Psoas muscle (tissue), 8 donors: ENCODE measurements at places on chromosomes 1 and 21. TPM values are rescaled to one million over a fixed set of nuclear protein-coding genes. Genes with fewer than 3 reads are reported as not detected.
A peak's percentile ranks its signal among the peaks of the same experiment; 100 is the strongest.

MATN1 gene
- total RNA-seq: not detected

GRCh38 chr1:244603498-244603897, 49.4 kb upstream of the DESI2 start:
- H3K4me1 ChIP-seq: no peaks in the 10 kb centered on the region
- no peak for DNase-seq
- no peaks in the 10 kb centered on the region for H3K27me3 ChIP-seq
- no peak overlapping the region for H3K27ac ChIP-seq

DNA sequence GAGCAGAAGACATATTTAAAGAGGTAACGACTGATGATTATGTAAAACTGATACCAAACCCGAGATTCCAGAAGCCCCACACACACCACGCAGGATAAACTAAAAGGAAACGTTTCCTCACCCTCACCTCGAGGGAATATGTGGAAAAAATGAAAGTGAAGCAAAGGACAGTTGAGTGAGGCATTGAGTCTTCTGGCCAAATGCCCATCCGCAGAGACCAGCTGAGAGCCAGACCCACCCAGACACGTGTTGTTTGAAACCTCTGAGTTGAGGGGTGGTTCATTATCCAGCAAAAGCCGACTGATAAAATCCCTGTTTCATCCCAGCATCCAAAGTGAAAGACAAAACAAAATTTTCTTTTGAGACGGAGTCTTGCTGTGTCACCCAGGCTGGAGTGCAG, 29.6 kb upstream of the PCBP3 start:
- H3K4me3 ChIP-seq: no peak overlapping the region
- H3K27ac ChIP-seq: no peak overlapping the region
- peaks cover 81% of the 10 kb centered on the region for H3K27me3 ChIP-seq
- no peaks in the 10 kb centered on the region for H3K36me3 ChIP-seq
- H3K4me1 ChIP-seq: no peaks in the 10 kb centered on the region
- DNase-seq: no peak

OR2L13 gene
- total RNA-seq: not detected

- H3K27ac ChIP-seq: no peak overlapping the region
- no peak for DNase-seq
- H3K27me3 ChIP-seq: no peaks in the 10 kb centered on the region
- H3K36me3 ChIP-seq: no peaks in the 10 kb centered on the region
- no peaks in the 10 kb centered on the region for H3K4me1 ChIP-seq
These were observed 105.1 kb downstream of the LRIG2 start for GRCh38 chr1:113178106-113178505.

DNA sequence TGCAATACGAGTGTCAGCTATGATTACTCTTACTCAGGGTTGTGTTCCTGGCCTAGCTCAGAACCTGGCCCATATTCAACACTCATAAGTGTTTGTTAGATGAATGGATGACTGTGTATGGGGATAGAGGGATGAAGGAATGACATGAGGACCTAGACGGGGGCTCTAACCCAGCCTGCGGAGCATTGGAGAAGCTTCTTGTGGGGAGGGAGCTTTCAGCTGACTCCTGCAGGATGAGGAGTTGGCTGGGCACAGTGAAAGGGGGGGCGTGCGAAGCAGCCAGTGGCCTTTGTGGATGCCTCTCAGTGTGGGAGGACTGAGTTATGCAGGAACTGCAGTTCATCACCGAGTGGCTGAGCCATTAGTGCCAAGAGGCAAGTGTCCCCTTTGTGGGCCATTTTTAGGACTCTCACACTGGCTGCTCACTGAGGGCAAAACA, 1.2 kb upstream of the EXTL1 start:
- H3K27ac ChIP-seq: peak overlapping the region; percentile 73
- H3K4me1 ChIP-seq: peaks cover 45% of the 10 kb centered on the region
- no peak for DNase-seq
- no peak overlapping the region for H3K4me3 ChIP-seq
- no peaks in the 10 kb centered on the region for H3K27me3 ChIP-seq

SHISAL2A gene
- 0.61 TPM for total RNA-seq

GRCh38 chr1:15958111-15958510, 17.8 kb downstream of the ZBTB17 start:
- DNase-seq: no peak
- H3K4me3 ChIP-seq: no peak overlapping the region
- no peaks in the 10 kb centered on the region for H3K27me3 ChIP-seq
- no peak overlapping the region for H3K27ac ChIP-seq

DNA sequence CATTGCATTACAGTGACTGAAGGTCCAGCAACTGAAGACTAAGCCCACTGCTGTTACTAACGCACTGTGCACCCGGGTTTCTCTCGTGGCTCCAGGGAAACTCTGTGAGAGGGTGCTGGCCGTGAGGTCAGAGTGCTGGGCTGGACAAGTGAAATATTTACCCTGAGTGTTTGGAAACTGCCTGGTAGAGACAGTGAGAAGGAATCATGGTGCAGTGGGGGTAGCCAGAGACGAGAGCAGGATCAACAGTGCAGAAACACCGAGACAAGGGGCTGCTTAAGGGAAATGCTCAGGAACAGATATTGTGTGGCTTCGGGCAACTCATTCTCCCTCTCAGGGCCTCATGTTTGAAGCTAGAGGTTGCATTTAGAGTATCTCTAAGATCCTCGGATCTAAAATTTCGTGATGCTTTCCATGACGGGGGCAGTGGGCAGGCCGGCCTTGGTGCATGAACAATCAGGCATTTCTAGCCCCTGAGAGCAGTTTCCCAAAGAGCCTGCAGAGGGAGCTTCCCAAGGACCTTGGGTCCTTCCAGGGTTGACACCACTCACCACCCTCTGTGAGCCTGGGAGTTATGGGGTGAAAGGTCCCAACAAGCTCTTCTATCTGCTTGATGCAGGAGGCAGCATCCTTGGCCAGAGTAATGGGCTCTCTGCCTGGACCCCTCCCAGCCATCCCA, 9.7 kb downstream of the CD2 start:
- no peak overlapping the region for H3K27ac ChIP-seq
- H3K36me3 ChIP-seq: no peaks in the 10 kb centered on the region
- DNase-seq: no peak
- no peaks in the 10 kb centered on the region for H3K4me1 ChIP-seq

CD247 gene
- 0.18 TPM for total RNA-seq

POFUT2 gene
- total RNA-seq: 13.9 TPM

C1orf74 gene
- total RNA-seq: 1.2 TPM

- no peaks in the 10 kb centered on the region for H3K36me3 ChIP-seq
- peak; percentile 21 for DNase-seq
- no peaks in the 10 kb centered on the region for H3K27me3 ChIP-seq
- H3K4me3 ChIP-seq: no peak overlapping the region
- H3K27ac ChIP-seq: no peak overlapping the region
These were observed 57.4 kb downstream of the ZNF648 start for GRCh38 chr1:182003953-182004586.

PRR9 gene
- not detected for total RNA-seq

DNA sequence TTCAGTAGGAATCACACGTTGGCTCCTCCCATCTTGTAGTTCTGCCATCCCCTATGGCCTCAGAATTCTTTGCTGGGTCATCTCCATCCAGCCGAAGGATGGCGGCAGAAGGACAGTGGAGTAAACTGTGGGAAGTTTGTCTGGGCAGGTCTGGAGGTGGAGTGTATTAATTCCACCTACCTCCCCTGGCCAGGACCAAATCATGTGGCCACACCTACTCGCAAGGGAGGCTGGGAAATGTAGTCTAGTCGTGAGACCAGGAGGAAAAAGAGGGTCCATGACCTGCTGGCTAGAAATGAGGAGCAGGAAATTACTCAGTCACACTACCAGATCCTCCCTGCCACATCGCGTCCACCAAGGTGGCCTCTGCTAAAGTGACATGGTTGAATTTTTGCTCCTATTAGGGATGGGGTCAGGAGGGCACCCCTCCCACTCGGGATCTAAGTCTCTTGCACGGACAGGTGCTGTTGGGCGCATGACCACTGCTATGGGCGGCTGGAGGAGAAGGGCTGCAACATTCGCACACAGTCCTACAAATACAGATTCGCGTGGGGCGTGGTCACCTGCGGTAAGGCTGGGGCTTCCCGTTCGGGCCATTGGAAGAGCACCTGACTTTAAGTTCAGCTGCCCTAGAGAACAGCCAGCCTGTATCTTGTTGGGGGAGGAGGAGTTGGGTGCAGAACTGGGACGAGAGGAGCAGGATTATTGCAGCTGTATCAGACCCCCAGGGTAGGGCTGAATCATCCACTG, 19.5 kb downstream of the PLA2G5 start:
- DNase-seq: no peak
- H3K4me1 ChIP-seq: no peaks in the 10 kb centered on the region
- H3K27ac ChIP-seq: no peak overlapping the region
- H3K4me3 ChIP-seq: no peak overlapping the region
- no peaks in the 10 kb centered on the region for H3K36me3 ChIP-seq
